NCI-H748 treated with DMSO at 0.1 percent for 48 hours (cell line): ENCODE measurements at places on chromosomes 16 and 17.

DNA sequence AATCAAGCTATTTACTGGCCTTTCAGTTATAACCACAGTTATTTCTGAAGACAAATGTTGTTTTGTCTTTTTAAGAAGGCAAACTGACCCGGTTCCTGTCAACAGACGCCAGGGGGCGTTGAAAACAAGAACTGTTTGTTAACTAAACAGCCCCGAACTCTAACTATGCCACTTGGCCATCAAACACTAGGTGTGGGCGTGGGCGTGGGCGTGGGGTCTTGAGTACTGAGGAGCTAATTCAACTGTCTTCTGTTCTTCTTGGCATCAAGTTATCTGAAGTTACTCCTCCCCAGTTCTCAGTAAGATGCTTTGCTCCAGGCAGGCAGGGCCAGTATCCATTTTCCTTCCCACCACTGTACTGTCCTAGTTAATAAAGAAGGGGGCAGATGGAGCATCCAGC, 63.3 kb upstream of the MTMR4 start:
- peak; percentile 25 for DNase-seq

DNA sequence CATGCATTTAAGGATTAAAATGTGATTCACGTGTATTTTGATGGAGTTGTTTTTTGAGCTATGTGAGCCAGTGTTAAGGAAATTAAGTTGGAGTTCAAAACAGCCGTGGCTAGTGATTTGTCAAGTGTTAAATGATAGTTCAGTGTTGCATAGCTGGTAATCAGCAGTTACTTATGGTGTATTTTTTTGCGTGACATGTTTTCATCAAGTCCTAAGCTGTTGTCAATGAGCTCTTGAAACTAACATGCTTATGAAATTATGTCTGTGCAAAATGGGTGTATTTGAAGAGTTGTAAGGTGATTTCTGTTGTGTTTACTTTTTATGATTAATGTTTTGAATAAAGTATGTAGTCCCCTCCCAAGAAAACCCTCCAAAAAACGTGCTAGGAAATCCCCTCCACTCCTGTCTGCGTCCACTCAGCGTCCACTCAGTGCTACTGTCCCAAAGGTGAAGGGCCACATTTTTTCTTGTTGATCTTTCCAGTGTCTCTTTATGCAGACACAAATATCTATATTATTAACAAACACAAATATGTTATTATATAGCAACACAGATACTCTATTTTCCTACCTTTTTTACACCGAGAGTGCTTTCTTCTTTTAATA, 30.0 kb downstream of the USP10 start:
- DNase-seq: no peak

- no peak for DNase-seq
Measured at GRCh38 chr17:59844884-59845594, 47.7 kb downstream of the TUBD1 start.

GRCh38 chr17:79907217-79907715, 68.0 kb upstream of the CBX4 start:
- DNase-seq: no peak

GRCh38 chr17:1108478-1108764, 71.4 kb downstream of the ABR start:
- peak; percentile 14 for DNase-seq

- DNase-seq: no peak
Measured at GRCh38 chr17:34620458-34620857, 41.1 kb downstream of the TMEM132E start.

DNA sequence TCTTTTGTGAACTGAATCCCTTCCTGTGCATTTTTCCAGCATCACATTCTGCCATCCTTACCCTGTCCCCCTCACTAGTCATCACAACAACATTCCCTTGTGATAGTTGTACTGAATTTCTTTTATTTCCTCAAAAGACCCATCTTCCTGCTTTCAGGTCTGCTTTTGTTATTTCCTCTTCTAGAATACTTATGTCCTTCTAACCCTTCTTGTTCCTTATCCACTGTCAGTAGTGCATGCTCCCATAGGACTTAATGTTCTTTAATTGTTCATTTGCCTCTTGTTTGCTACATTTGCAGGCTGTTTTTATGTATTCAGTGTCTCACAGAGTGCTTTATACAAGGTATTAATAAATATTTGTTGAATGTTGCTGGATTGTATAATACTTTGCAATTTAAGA, 73.0 kb downstream of the BCAS3 start:
- DNase-seq: no peak
